T-helper 1 cell (primary cell): ENCODE measurements at places on chromosomes 12 and 14.

GRCh38 chr14:50303744-50304471 lies 8.1 kb downstream of the L2HGDH start:
- DNase-seq = no peak

- no peak for DNase-seq
Measured at GRCh38 chr14:96761066-96761465, 36.1 kb upstream of the VRK1 start.

- DNase-seq = no peak
Measured at GRCh38 chr12:29148596-29148910, 525 bp upstream of the FAR2 start.

- DNase-seq = no peak
Measured at GRCh38 chr12:12398026-12398859, 41.4 kb downstream of the BORCS5 start.
